ENCODE measurements at places on chromosomes 13 and 19.

GRCh38 chr13:91323349-91323748 lies 24.1 kb upstream of the MIR17HG start:
- no peak for DNase-seq

- no peak for DNase-seq
These were observed 1661.8 kb upstream of the SPRY2 start for GRCh38 chr13:82002710-82003109.

GRCh38 chr13:26494571-26495195 lies 62.8 kb upstream of the WASF3 start:
- no peak for DNase-seq

DNA sequence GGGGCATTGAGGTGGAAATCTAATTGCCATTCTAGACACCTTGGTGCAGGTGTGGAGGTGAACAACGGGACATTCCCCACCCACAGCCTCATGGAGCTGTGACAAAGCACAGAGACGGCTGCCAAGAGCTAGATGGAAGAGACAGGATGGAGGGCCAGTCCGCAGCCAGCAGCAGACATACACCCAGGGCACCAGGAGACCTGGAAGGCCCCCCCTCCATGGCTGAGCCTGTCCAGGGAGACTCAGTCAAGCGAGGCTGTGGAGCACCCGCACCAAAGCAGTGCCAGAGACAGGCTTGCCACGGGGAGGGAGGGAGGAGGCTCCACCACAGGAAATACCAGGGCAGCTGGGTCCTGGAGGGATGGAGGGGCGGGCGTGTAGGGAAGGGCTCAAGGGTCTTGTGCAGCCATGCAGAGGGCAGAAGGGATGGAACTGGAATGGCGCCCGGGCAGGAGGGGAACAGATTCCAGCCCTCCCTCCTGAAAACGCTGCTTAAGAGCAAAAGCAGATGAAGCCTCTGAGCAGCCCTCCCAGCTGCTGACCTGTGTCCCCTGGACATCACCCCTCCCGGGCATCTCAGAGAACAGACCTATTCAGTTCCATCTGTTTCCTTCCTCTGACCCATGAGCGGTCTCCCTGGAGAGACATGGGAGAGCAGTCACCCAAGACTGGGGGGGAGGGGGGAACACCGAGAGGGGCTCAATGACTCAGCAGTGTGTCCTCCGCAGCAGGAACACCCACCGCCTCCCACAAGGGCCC lies 14.4 kb downstream of the EPS15L1 start:
- peak; percentile 35 for DNase-seq

DNA sequence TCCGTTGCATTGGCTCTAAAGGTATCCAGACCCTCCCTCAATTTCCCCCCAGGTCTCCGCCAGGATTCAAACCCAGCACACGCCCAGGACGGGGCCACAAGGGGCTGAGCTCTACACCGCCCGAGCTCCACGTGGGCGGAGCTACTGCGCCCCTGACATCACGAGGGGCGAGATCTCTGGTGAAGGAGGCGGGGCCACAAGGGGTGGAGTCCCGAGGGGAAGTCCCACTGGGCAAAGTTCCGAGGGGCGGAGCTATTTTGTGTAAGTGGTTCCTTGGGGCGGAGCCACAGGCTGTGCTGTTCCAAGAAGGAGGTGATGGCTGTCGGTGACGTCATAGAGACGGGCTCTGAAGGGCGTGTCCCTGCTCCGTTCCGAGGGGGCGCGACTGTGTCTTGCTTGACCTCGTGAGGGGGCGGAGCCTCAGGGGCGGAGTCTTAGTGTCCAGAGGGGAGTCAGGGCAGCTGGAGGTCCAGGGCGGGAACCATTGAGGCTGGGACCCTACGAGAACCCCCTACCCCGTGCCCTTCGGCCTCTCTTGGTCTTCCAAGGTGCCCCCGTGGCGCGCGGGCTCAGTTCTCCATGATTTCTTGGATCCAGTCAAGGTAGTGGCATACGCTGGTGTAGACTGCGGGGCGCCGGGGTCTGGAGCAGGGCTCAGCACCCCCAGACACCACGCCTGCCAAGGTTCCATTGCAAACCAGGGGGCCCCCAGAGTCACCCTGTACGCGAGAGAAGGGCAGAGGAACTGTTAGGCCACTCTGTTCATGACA lies 1.3 kb upstream of the KLK8 start:
- DNase-seq: no peak

DNA sequence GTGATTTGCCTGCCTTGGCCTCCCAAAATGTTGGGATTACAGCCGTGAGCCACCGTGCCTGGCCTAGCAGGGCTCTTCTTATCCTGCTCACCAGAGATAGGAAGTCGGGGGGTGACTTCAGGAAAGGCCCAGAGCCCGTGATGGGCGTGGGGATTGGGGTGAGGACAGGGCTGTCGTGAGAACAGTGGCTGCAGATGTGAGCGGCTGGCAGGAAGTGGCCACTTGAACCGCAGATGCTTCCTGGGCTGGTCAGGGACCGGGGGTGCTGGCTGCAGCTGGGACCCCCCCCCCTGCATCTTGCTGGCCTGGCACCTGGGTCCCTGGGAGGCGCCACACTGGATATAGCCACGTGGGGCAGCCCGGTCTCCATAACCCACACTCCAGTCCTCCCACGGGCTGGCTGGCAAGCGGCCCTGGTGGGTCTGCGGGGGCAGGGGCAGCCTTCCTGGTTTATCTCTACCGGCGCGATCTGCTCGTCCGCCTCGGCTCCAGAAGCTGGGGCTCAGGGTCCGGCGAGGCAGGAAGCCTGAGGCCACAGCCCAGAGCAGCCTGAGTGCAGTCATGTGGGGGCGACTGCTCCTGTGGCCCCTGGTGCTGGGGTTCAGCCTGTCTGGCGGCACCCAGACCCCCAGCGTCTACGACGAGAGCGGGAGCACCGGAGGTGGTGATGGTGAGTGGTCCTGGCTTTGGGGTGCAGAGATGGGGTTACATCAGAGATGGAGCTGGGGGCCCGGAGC lies at the start of gene F2RL3:
F2RL3 (plus strand) TSS at position 371 of the 737 bp plus-strand sequence; CDS start at position 562, 191 bp downstream.
- DNase-seq: peak; percentile 2

DNA sequence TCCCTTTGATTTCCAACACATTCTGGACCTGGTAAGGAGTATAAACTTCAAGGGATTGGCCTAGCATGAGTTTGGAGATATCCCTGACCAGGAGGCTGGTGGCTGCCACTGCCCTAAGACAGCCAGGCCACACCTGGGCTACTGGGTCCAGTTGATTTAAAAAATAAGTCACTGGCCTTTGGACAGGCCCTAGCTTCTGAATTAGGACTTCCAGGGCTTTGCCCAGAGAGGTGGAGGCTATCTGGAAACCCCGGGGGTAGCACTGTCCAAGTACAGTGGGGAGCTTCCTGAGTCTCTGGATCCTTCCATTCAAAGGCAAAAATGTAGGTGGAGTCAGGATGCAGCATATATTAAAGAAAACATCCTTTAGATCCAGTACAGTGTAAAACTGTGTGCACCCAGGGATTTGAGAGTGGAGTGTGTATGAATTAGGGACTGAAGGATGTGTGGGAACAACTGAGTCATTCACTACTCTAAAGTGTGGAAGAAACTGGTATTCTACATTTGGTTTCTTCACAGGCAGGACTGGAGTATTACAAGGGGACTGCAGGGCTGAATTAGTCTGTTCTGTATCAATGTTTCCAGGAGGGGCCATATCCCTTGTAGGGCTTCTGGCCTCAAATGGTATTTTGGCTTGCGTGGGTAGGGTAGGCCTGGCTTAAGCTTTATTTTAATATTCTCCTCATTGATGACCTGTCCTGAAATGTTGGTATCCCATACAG lies 14.8 kb upstream of the FCGBP start:
- no peak for DNase-seq

DNA sequence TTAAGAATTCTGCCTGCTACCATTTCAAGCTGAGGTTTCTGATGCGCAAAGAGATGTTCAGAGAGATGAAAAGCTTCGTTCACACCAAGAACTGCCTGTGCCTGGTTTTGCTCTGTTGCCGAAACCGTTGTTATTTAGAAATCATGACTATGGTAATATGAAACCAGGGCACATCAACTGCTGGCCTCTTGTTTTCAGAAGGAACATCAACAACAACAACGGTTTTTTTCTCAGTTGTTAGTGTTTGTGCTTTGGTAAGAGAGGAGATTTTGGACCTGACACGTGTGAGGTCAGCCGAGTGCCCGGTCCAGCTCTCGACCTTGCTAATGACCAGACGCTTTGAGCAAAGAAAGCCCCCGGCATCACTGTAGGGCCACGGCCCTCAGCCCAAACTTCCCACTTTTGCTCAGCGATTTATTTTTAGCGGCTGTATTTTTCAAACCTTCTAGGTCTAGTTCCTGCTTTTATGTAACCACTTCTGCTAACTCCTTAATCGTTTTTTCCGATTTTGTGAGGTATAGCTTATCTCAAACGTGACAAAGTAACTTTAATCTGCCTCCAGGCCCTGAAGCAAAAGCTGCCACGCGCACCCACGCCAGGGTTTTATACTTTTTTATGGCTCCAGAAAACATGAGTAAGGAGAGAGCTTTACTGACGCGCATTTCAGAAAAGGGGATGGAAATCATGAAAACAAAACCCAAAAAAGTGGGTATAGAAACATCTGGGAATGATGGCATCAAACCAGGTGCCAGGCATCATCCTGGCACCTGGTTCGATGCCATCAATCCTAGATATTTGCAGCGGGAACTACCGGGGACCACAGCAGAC lies 42.0 kb downstream of the KLF2 start:
- no peak for DNase-seq

DNA sequence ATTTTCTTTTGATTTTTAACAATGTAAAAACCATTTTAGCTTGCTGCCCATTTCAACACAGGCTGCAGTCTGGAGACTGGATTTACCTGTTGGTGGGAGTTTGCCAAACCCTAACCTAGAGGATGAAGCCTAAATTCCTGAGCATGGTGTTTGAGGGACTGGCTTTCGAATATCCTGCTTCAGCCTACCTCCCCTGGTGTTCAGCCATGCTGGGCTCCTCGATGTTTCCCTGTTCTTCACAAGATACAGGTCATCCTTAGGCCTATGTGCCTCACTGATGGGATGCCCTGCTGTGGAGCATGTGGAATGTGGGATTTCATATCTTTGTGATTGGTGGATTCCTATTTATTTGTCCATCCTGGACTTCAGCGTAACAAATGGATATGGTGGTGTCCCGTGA lies 20.4 kb upstream of the ERCC5 start:
- DNase-seq: no peak

- no peak for DNase-seq
These were observed 47.8 kb downstream of the NDFIP2 start for GRCh38 chr13:79528759-79529191.

GRCh38 chr13:111469916-111470506 lies 149.6 kb downstream of the TEX29 start:
- DNase-seq: no peak

- no peak for DNase-seq
These were observed 690.9 kb downstream of the SLITRK6 start for GRCh38 chr13:85108356-85108755.

DNA sequence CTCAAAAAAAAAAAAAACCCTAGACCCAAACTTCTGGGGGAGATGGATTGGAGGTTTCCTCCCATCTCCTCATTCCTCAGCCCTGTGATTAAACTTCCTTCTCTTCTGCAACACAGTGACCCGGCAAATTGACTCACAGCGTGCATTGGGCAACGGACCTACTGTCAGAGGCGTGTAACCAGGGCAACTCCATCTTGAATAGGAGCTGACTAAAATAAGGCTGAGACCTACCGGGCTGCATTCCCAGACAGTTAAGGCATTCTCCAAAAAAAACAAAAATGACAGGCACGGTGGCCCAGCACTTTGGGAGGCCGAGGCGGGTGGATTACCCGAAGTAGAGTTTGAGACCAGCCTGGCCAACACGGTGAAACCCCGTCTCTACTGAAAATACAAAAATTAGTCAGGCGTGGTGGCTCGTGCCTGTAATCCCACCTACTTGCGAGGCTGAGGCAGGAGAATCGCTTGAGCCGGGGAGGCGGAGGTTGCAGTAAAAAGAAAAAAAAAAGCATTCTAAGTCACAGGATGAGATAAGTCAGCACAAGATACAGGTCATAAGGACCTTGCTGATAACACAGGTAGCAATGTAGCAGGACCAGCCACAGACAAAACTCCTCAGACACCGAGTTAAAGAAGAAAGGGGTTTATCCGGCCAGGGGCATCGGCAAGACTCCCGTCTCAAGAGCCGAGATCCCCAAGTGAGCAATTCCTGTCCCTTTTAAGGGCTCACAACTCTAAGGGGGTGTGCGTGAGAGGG lies 5.4 kb upstream of the NLRP7 start:
- peak; percentile 95 for DNase-seq

- no peak for DNase-seq
These were observed at the start of gene SPACA7 for GRCh38 chr13:112376050-112376681. TSS of gene SPACA7 (plus strand) at chr13:112376355. CDS start at chr13:112376386, 31 bp downstream.

GRCh38 chr13:32044446-32044845 lies 12.9 kb downstream of the FRY start:
- DNase-seq: no peak

DNA sequence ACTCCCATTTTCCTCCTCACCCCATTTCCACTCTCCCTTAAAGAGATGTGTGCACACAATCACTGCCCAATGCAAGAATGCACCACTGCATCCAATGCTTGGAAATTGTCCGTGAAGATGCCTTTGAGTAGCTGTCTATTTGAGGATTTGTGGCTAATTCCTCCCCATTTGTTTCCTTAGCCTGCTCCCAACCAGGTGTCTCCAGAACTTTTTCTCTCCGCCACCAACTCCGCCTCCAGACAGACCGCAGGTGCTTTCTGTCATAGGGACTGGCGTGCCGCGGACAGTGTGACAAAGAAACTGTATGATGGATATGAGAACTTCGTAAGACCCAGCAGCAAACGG lies 461 bp upstream of the TM9SF2 start:
- DNase-seq: no peak

GRCh38 chr19:40611096-40611495 lies 9.9 kb downstream of the LTBP4 start:
- no peak for DNase-seq

DNA sequence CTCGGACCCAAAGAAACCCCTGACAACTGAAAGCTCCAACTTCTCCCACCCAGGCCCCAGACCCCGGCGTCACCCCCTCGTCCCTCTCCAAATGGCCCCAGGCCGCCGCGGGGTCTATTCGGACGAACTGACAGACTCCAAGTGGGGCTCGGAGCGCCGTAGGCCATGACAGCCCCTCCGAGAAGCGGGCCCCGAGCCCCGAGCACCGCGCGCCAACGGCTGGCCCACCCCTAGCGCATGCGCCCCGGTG lies 360 bp downstream of the DDX39A start:
- DNase-seq: no peak

DNA sequence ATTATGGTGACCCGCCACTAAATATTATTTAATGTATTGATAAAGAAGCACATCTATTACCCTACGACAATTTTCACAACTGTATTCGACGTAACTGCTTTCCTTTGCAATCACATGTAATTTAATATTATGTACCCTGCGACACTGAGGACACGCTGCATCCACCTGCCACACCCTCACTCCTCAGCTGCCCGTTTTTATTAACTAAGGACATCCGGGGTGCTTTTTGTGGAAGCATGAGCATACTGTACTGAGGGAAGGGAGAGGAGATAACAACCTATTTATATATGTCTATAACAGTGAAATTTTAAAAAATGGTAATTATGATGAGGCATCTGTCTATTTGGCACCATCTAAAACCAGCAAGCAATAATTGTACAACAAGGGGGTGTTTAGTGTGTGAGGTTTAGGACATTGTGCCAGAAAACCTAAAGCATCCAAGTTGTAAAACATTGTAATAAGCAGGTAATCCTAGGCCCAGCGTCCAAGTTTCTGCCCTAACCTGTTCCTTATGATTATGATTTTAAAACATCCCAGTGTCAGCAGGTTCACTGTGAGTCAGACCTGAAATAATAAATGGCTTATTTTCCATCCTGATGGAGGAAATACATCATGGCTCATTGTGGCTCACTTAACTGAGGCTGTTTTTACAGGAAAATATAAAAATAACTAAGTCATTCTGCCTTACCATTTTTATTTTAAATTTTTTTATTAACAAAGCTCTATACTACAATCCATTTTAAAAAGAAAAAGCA lies 56.3 kb downstream of the FOXO1 start:
- DNase-seq: peak; percentile 9

- DNase-seq: no peak
These were observed 4.5 kb downstream of the ABHD17A start for GRCh38 chr19:1880611-1881392.

Data from astrocyte (in vitro differentiated cells and primary cell).